ENCODE measurements at places on chromosomes 1 and 21. TPM values are rescaled to one million over a fixed set of nuclear protein-coding genes. Genes with fewer than 3 reads are reported as not detected.

The CDC42BPA gene
- 40.8 TPM for polyA plus RNA-seq

The TMEM82 gene
- 4.2 TPM for polyA plus RNA-seq

DNA sequence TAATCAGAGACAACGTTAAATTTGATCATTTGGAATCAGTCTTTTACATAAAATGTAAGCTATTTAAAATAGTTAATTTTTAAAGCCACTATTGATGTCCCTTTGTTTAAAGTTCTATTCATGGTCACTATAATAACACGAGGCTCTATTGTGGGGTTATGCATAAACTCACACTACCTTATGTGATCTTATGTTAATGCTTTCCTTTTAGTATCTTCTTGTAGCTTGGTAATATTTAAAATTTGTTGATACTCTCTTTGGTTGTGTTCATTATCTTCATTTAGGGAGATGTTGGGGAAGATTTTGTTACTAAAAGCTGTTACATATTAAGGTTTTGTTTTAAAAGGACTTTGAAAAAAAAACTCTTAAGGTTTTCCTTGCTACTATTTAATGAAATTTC lies 1.2 kb downstream of the B3GALT2 start:
- no peak for DNase-seq

GRCh38 chr1:177171536-177172123 lies 872 bp downstream of the BRINP2 start:
- no peak for DNase-seq

DNA sequence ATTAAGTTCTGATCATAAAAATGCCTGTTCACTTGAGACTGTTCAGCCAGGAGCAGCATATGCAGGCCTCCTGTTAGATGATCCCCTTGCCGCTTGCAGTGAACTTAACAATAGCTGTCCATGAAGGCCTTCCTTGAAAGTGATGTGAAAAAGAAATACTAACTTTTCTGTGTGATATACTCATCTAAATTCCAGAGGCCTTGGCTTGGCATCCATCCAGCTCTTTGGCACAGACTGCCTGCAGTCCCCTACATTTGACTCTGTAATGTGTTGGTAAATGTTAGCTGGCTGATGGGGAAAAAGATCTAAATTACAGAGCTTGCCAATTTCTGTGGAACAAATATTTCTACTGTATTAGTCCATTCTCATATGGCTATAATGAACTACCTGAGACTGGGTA lies 73.7 kb downstream of the KCNK2 start:
- no peak for DNase-seq

DNA sequence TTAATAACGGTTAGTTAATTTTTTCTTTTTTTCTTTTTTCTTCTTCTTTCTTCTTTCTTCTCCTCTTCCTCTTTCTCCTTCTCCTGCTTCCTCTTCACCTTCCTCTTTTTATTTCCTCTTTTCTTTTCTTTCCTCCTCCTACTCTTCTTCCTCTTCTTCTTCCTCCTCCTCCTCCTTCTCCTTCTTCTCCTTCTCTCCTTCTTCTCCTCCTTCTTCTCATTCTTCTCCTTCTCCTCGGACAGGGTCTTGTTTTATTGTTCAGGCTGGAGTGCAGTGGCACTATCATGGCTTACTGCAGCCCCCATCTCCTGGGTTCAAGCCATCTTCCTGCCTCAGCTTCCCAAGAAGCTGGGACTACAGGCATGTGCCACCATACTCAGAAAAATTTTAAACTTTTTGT lies 13.4 kb upstream of the ACBD3 start:
- DNase-seq = no peak

DNA sequence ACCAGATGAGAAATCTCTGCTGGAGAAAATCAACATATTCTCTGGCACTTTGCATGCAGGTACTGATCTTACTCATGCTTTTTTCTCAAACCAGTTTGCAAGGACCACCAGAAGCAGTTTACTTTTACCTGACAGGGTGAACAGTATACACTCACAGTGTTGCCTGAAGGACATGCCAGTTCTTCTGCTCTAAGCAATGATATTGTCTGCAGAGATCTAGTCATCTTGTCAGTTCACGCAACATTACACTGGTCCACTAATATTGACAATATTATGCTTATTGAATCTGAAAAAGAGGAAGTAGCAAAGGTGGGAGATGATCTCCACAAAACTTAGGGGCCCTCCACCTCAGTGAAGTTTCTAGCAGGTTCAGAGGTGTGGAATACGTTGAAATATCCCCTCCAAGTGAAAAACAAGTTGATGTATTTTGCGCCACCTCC lies 3.8 kb upstream of the S100B start:
- DNase-seq = no peak

The OR6K2 gene
- polyA plus RNA-seq = not detected

The EYA3 gene
- polyA plus RNA-seq = 51.6 TPM

DNA sequence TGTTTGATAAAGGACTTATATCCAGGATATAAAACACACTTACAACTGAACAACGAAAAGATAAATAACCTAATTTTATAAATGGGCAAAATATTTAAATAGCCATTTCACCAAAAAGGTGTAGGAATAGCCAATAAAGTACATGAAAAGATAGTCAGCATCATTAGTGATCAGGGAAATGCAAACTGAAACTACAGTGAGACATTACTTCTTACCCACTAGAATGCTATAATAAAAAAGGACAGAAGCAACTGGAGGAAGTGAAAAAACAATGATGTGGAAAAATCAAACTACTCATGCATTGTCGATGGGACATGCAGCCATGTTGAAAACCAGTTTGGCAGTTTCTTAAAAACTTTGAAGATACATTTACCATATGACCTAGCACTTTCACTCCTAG lies 43.4 kb upstream of the HSD3B1 start:
- no peak for DNase-seq

The PLCH2 gene
- polyA plus RNA-seq = 1.4 TPM

The PLEKHA6 gene
- polyA plus RNA-seq = 45.5 TPM

- DNase-seq = no peak
Measured at GRCh38 chr1:167669209-167670124, 39.4 kb downstream of the RCSD1 start.

GRCh38 chr1:77783141-77783540 lies 3.7 kb downstream of the MIGA1 start:
- DNase-seq = no peak

DNA sequence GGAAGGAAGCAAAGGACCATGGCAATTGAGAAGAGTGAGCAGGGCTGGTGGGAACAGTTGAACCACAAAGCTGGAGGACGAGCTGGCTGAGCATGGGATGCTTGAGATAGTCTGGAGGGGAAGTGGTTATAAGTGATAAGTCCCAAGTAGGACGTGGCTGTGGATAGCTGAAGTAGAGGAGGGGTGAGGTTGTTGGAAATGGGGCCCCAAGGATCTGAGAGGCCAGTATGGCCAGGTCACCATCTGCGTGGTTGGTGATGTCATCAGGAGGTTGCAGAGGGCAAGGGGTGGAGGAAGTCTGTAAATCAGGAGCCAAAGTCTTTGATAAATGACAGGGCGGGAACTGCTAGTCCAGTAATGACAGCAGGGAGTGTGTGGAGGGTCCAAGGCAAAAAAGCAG lies 11.0 kb upstream of the REN start:
- no peak for DNase-seq

The FCAMR gene
- 16.2 TPM for polyA plus RNA-seq

GRCh38 chr1:183515002-183515689 lies 42.8 kb downstream of the SMG7 start:
- no peak for DNase-seq

The LEFTY2 gene
- polyA plus RNA-seq = 1.6 TPM

The IPO13 gene
- polyA plus RNA-seq = 34.2 TPM

DNA sequence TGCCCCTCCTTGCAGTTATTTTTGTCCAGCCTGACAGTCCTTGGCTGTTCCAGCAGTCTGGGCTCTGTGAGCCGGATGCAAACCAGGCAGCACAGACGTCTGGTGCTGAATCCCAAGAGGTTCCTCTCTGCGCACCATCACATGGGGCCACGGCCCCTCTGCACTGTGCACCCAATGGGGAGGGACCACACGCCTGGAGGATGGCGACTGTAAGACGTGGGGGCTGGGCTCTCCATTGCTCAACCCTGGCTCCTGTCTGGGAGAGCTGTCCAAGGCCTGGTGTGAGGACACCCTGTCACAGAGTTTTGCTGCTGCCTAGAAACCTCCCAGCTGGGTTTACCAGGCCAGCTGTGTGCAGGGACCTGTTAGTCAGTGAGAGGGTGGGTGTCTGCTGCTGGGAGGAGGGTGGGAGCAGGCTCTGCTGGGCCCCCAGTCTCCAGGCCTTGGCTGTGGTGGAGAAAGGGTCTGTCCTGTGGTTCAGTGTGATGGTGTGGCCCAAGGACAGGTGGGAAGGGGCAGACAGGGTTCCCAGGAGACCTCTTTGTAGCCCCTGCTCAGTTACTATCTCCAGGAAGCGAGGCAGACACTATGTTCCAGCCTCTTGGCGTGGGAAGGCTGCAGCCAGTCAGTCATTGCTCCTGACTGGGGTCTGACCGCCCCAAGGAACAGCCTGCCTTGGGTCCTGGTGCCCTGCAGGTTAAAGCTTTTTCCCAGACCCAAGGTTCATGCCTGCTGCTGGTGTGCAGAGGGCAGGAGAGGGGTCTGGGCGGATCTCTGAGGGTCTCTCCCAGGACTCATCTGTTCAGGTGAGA lies 13.8 kb downstream of the HEYL start:
- no peak for DNase-seq

The GBP4 gene
- 9.0 TPM for polyA plus RNA-seq

DNA sequence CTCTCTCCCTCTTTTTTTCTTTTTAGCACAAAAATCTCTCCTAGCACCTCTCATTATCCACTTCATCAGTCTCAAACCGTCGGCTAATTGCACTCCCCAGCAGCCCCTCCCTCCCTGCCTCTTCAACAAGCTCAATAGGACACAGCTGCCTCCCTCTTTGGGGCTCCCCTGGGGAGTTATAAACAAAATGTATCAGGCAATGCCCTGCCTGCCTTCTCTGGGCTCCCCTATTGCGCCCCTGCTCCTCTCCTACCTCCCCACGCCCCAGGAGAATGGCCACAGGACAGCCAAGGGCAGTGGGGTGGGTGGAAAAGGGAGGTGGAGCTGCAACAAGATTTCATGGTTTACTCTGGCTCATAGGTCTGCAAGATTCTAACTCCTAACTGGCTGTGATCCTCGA lies 147.1 kb upstream of the GRIK3 start:
- DNase-seq = no peak

The OR6N2 gene
- polyA plus RNA-seq = not detected

DNA sequence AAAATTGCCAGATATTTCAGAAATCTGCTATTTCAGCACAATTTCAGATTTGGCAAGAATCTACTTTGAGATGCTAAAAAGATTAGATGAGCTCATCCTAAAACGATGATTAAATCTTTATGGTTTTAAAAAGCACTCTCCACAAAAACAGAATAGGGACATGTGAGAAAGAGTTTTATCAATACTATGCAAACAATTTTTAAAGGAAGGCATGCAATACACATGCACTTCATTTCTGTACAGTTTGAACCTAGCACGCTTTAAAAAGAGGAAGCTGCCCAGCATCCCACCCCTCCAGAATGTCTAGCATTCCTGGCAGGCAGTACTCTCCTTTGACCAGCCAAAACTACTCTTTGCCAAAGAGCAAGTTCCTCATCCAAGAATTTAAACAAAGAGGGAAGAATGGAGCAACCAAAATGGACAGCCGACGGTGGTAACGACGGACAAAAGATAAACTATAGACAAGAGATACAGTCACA lies 1.3 kb downstream of the ARHGAP29 start:
- no peak for DNase-seq

The FMO4 gene
- 16.4 TPM for polyA plus RNA-seq

The GUCA2A gene
- polyA plus RNA-seq = not detected

- no peak for DNase-seq
Measured at GRCh38 chr1:66239834-66240233, 294.1 kb upstream of the SGIP1 start.

The PTPN22 gene
- polyA plus RNA-seq = 0.62 TPM

DNA sequence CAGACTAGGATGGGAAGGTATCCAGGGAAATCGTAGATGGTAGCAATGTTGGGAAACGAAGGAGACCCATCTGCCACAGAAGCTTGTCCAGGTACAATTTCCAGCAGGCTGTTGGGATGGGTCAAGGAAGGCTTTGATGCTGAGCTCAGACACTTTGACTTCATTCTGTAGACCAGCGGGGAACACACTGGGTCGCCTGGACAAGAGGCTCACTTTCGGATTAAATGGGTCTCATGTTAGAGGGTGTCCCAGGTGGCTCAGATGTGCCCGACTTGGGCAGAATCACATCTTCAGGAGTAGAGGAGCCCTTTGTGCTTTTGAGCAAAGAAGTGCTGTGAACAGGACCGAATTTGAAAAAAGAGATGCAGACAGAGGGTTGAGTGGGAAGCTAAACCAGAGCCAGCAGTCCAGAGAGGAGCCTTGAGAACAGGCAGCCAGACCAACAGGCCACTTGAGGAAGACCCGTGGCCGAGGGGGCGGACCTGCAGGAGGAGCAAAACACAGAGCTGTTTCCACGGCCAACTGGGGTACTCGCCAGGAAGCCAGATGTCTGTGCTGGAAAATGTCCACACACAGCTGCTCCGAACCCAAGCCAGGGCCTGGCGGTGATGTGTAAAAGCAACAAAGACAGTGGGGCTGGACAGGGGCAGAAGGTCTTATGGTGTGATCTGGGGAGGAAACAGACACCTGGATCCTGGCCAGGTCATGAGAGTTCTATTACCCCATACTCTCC lies 146.9 kb downstream of the AJAP1 start:
- DNase-seq = no peak

The DFFA gene
- 36.3 TPM for polyA plus RNA-seq

DNA sequence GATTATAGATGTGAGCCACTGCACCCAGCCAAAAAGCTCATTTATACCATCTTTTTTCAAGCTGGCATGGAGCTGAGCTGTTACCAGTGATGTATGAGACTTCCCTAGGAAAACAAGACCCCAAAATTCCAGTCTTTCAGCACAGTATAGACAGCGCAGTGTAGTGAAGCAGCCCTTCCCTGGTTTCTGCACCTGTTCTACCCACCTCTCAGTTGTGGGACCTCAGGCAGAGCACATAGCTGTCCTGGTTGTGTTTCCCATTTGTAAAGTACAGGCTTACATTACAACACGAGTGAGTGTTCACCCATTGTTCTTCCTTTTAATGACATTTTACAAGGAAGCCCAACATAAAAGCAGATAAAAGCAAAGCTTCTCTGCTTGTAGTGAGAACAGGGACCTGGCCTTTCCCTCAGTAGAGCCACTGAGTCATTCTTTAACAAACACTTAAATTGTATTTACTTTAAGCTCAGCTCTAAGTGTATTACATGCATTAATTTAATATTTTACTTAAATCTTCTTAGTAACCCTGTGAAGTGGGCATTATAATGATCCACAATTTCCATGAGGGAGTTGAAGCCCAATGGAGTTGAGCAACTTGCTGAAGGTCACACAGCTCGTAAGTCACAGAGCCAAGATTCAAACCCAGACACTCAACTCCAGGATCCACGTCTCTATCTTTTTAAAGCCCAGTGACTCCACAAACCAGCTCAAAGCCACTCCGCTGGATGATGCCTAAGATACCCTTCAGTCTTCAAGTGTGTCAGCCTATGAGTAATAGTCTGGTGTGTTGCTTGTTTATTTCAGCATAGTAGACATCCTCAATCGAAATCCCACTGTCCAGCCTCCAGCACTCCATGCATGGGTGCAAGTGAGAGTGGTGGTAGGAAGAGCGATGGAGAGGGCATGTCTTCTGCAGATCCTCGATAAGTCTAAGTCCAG lies 40.5 kb upstream of the CAPZB start:
- no peak for DNase-seq

The C8A gene
- not detected for polyA plus RNA-seq

- DNase-seq = no peak
Measured at GRCh38 chr1:112477550-112477949, 31.2 kb upstream of the WNT2B start.
